Stimulated activated CD8-positive, alpha-beta memory T cell treated with anti-CD3 and anti-CD28 coated beads, Interleukin-15, amount 100 ng/mL, for 1 hour (primary cell): ENCODE measurements at places on chromosomes 1 and 21.

- no peak for DNase-seq
These were observed 10.3 kb downstream of the CPLANE2 start for GRCh38 chr1:16226490-16227179.

DNA sequence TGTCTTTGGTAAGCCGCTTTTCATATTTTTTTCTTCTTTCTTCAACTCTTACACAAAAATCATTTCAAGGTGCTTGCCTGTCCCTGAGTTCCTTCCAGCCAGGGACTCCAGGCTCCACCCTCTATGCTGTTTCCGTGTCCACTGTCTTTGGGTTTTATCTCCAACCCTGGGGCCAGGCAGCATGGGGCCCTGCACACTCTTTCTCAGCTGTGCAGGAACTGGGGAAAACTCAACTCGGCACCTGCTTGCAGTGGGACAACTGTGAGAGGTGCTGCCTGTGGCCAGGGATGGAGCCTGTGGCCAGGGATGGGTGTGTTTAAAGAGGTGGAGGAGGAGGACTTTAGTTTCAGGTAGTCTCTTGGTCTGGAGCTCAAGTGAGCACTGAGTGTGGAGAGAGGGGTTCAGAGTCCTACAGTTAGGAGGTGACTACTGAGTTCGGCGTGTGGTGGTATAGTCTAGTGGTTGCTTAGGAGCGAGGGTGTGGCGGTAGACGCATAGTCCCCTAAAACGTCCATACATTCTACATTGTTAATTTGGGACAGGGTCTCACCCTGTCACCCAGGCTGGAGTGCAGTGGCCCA lies 13.4 kb downstream of the TNFRSF8 start:
- DNase-seq: no peak

- no peak for DNase-seq
These were observed 74.6 kb upstream of the CSF3R start for GRCh38 chr1:36557041-36558000.

- DNase-seq: no peak
These were observed 2.8 kb upstream of the LSM10 start for GRCh38 chr1:36400514-36400824.

- no peak for DNase-seq
These were observed 200.5 kb upstream of the C1orf105 start for GRCh38 chr1:172219966-172220365.

DNA sequence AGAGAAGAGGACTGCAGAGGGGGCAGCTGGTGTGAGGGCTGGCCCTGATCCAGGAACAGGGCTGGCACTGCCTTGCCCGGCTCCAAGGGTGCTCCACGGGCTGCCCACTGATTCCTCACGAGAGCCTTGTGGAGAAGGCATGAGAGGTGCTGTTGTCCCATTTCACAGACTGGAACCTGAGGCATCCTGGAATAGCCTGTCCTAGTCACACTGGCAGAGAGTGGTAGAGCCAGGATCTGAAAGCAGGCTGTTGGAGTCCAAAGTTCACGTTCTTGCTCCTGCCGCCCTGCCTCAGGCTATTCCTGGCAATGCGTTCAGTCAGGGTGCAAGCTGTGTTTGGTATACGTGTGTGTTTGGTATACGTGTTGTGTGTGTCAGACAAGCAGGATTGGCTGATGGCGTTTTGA lies 1.8 kb downstream of the RER1 start:
- DNase-seq: no peak

DNA sequence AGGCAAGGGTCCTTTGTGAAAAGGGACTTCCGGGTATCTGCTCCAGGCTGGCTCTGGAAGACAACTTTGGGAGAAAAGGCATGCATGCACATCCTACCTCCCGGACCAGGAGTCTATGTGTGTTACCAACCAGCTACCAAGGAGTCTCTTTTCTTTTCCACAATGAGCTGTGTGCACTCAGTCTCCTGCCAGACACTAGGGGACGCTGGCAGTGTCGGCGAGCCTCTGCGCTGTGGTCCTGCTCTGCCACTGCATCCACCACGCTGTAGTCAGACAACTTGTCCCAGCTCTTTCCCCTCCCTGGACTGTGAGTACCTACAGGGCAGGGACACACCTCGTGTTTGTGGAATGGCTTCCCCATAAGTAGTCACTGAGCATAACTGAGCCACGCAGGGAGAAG lies 5.1 kb upstream of the SSR2 start:
- no peak for DNase-seq

- DNase-seq: no peak
These were observed 8.2 kb upstream of the RCSD1 start for GRCh38 chr1:167621780-167622313.
